ENCODE measurements at places on chromosomes 13 and 19. TPM values are rescaled to one million over a fixed set of nuclear protein-coding genes. Genes with fewer than 3 reads are reported as not detected.
A peak's percentile ranks its signal among the peaks of the same experiment; 100 is the strongest.

GRCh38 chr19:51571599-51571998 is 516 bp downstream of the ZNF175 start:
- no peak for DNase-seq

- DNase-seq = no peak
Measured at GRCh38 chr13:105255472-105255871, 1280.0 kb downstream of the EFNB2 start.

GRCh38 chr13:49654011-49654410 is 25.7 kb downstream of the ARL11 start:
- no peak for DNase-seq

EFNA2 gene
- not detected for total RNA-seq

CEACAM6 gene
- total RNA-seq = 369 TPM

DNA sequence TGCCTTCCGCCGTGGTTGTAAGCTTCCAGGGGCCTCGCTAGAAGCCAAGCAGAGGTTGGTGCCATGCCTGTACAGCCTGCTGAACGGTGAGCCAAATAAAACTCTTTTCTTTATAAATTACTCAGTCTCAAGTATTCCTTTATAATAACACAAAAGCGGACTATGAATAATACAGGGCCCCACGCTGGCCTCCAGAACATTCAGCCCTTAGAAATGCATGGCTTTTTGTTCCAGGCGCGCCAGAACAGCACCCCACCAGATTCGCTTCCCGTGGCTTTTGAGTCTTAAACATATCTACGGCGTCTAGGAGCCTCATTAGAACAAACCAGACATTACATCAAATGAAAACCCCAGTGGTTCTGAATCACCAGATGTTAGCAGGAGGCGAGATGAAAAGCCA is 75.1 kb downstream of the SLC15A1 start:
- DNase-seq = no peak

- DNase-seq = no peak
Measured at GRCh38 chr13:20002787-20003186, 44.3 kb downstream of the ZMYM2 start.

DNA sequence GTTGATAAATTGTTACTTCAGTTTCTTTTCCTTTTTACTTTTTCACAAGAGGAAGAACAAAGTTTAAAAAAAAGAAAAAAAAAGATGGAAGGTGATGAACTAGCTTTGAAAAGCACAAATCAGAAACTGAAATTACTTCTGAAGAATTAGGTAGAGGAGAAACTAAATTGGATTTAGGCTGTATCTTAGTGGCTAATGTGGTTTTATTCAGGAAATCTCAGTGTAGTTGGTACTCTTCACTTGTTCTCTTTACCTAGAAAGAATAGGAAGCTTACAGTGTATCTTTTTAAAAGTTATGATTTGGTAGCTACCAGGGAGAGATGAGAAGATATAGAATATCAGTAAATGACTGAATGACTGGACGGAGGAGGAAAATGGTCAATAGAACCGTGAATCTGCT is 247.7 kb downstream of the GGACT start:
- DNase-seq = no peak

- DNase-seq = no peak
Measured at GRCh38 chr13:98172590-98173422, 4.3 kb downstream of the RNF113B start.

PABPC3 gene
- total RNA-seq = 0.18 TPM

DNA sequence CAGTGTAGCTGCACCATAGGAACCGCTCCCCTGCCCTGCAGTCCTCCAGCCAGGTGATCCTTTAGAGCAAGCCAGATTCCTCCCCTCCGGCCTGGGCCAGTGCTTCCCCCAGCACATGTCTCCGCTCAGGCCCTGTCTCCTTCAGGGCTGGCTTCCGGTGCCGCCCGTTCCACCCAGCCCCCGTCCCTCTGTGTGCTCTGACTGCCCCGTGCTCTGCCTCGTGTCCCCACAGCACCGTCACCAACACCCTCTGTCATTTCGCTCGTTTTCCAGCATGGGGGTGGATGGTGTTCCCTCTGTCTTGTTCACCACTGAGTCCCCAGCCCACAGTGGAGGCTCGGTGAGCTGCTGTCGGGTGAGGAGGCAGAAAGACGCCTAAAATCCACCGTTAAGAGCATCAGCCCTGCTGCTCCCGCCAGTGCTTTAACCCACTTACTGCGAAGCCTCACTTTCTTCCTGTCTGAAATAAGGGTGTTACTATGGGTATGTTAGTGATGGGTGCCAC is 54.5 kb downstream of the TSSK6 start:
- DNase-seq = peak; percentile 76

- DNase-seq = no peak
Measured at GRCh38 chr13:21164631-21165030, 11.7 kb downstream of the SKA3 start.

KLK14 gene
- 0.89 TPM for total RNA-seq

- no peak for DNase-seq
Measured at GRCh38 chr19:35310331-35310730, 18.4 kb downstream of the MAG start.

GRCh38 chr19:4113398-4114088 is 10.4 kb downstream of the MAP2K2 start:
- no peak for DNase-seq

ZNF71 gene
- 5.8 TPM for total RNA-seq

PLVAP gene
- 25.9 TPM for total RNA-seq

- peak; percentile 44 for DNase-seq
Measured at GRCh38 chr13:110319774-110320509, 12.9 kb downstream of the COL4A2 start.

- DNase-seq = no peak
Measured at GRCh38 chr13:106686163-106686562, 118.2 kb upstream of the ARGLU1 start.

DNA sequence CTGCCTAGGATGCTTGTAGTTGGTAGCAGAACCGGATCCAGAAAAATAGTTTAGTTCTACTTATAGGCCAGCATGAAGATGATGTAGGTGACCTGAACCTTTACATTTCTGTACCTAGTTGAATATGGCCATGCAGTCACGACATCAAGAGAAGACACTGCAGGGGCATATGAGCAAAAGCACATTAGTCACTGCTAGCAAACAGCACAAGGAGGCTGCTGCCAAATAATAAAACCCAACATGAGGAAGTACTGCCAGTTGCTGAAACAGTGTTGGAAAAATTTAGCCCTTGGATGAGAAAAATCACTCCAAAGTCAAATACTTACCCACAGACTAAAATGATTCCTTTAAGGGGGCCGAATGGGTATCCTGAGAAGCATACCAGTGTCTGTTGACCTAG is 20.8 kb downstream of the ERICH6B start:
- DNase-seq = no peak

PROZ gene
- not detected for total RNA-seq

GRCh38 chr13:45510672-45511071 is 45.9 kb downstream of the COG3 start:
- no peak for DNase-seq

DNA sequence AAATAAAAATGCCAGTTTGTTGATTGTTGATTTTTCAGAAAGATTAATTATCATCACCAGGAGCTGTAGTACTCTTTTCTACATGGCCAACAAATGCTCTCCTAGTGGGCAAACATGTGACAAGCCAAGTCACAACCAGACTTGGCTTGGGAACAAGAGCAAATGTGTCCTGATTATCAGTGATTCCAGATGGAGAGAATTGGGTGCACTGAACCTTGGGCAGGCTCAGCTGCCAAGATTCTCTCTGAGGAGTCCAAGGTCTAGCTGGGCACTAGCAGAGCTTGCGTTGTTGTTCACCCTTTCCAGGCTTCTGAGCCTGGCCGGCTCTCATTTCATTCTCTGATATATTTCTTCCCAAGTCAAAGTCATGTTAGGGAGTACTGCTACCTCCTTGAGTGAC is 27.3 kb upstream of the GPI start:
- DNase-seq = no peak

- no peak for DNase-seq
Measured at GRCh38 chr13:94641409-94641941, 39.8 kb downstream of the GPR180 start.

PTPRS gene
- 107 TPM for total RNA-seq

GRCh38 chr13:93467175-93467574 is 240.6 kb downstream of the GPC6 start:
- DNase-seq = no peak

IGSF23 gene
- not detected for total RNA-seq

DNA sequence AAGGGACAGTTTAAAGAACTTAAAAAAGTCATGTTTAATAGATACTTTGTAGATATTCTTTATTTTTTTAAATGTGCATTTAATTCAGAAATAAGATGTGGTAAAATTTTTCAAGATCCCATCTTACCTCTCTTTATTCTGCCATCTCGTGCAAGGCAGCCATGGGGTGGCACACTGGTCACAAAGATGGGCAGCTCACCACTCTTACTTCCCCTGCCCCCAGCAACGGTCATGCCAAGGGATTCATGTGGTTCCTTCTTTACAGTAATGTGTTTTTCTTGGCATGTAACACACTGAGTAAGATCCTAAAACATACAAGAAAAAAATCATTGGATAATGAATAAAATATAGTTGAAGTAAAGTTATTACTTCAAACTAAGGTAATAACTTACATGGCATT is 64.2 kb downstream of the LNX2 start:
- DNase-seq = no peak

TSHZ3 gene
- total RNA-seq = 5.7 TPM

DNA sequence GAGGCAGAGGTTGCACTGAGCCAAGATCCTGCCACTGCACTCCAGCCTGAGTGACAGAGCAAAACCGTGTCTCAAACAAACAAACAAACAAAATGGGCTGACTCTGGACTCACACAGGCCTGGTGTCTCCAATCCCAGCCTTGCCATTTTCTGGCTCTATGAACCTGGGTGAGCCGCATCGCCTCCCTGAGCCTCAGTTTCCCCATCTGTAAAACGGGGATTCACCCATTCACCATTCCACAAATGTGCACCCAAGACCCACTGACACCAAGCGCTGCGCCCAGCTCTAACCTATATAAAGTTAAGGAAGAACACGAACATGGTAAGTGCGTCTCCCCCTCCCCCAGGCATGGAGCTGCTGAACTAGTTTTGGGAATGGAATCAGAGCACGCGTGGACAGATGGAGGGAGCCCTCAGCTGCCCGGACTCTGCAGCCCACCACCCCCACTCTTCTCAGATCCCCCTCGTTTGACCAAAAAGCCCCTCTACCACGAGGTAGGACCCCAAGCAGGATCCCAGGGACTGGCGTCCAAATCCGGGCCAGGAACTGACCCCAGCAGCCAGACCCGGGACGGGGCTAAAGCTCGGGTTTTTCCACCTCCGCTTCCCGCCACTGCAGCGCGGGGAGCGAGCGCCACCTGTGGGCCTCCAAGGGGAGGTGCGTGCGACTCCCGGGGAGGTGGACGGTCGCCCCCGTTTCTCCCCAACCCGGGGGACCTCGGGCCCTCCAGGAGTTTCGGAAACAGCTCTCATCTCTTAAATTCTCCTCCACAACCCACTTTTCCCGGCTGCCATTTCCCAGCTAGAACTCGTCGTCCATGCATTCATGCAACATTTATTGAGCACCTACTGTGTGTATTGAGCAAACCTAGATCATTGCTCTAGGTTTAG is 33.0 kb upstream of the ADGRE5 start:
- DNase-seq = peak; percentile 82

EML2 gene
- 51.4 TPM for total RNA-seq

GRCh38 chr19:53657778-53658177 is 26.0 kb downstream of the DPRX start:
- DNase-seq = no peak

DNA sequence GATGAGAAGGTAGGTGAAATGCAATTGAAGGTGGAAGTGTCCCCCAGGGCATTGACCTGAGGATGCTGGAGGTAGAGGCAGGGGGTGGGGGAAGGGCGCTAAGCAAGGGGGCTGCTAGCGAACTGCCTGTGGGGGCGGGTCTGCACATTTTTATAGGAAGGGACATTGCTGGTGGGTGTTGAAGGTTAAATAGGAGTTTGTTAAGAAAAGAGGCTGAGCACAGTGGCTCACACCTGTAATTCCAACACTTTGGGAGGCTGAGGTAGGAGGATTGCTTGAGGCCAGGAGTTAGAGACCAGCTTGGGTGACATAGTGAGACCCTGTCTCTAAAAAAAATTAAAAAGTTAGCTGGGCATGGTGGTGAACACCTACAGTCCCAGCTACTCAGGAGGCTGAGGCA is 5.5 kb upstream of the ACP4 start:
- no peak for DNase-seq

FBXO17 gene
- total RNA-seq = 10.5 TPM

- no peak for DNase-seq
Measured at GRCh38 chr13:111857336-111857735, 209.6 kb upstream of the SOX1 start.

DNA sequence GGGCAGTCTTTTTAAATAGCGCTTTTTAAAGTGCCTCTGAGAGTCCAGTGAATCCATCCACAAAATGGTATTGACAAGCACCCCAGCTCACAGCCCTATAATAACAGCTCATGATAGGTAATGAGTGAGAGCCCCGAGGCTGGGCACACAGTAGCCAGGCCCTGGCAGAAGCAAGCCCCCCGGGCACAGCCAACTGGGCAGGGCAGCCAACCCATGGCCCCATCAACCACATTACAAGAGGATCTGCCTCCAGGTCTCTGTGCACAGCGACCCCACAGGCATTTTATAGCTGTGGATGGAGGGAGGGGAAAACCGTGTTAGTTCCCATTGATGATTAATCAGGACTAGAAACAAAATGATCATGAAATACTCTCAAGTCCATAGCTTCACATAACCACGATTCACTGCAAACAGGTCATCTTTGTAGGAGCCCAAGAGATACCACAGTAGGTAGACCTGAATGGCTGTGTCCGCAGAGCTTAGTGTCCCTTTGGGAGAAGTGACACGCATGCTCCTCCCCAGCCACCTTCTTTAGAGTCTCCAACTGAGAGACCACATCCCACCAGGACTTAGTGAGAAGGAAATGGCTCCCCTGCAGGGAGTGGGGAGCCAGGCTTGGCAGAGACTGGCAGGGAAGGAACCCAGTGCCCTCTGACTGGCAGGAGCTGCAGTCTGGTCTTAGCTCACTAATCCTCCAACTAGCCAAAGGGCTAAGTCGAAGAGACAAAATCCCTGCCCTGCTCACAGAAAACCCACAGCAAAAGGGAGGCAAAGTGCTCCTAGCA is 4.3 kb upstream of the VSTM2B start:
- DNase-seq = peak; percentile 38

Measured in lower lobe of right lung (tissue), 2 donors.